ENCODE measurements at places on chromosomes 4 and X.

GRCh38 chrX:16910376-16910775, 36.1 kb upstream of the REPS2 start:
- no peak for DNase-seq

GRCh38 chr4:56757261-56757746, 64.2 kb downstream of the SPINK2 start:
- DNase-seq: no peak

- no peak for DNase-seq
Measured at GRCh38 chrX:139113708-139114107, 402.2 kb upstream of the FGF13 start.

- DNase-seq: no peak
Measured at GRCh38 chrX:20668550-20668949, 401.8 kb upstream of the RPS6KA3 start.

DNA sequence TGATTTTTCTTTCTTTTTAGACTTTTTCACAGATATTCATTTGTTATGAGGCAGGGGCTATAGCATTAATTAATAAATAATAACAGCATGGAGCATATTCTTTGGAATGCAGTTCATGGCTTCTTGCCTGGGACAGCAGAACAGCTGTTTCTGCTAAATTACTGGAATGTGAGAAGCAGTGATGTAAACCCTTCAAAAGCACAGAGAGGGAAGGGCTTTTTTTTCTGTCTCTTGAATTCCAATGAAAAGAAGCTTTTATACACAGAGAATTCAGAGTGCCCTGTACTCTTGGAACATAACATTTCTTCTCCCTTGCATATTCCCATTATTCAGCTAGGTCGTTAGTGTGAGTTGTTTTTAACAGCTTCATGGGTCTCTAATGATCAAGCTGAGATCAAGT, 28.5 kb upstream of the ANK2 start:
- DNase-seq: no peak

Measured in AG04450 (cell line).